Activated CD4-positive, alpha-beta T cell treated with anti-CD3 and anti-CD28 coated beads, Interleukin-10, Interleukin-2, amounts not matched to agents 100 ng/mL and 50 ng/mL, durations not matched to agents 16 hours and 8 hours (primary cell): ENCODE measurements at places on chromosomes 11 and 22.

- peak; percentile 78 for DNase-seq
Measured at GRCh38 chr11:104653407-104653806, 244.9 kb downstream of the CASP12 start.

DNA sequence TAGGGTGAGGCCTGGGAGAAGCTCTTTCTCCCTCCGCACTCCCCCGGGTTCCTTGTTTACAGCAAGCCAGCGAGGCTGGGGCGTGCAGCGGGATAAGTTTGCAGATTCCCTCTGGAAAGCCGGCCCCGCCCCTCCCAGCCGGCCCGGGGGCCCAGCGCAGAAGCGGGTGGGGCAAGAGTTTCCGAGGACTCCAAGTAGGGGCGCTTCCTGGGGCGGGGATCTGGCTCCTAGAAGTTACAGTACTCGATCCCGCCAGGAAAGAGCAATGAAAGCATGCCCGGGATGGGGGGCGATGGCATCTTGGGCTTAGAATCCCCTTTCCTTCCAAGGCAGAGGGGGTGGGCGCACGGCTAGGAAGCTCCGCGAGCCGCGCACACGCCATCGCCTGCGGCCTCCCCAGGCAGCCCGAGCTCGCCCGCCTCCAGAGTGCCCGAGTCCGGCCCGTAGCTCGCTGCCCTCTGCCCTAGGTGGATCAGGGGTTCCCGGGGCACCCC lies 385 bp downstream of the TST start:
- no peak for DNase-seq

DNA sequence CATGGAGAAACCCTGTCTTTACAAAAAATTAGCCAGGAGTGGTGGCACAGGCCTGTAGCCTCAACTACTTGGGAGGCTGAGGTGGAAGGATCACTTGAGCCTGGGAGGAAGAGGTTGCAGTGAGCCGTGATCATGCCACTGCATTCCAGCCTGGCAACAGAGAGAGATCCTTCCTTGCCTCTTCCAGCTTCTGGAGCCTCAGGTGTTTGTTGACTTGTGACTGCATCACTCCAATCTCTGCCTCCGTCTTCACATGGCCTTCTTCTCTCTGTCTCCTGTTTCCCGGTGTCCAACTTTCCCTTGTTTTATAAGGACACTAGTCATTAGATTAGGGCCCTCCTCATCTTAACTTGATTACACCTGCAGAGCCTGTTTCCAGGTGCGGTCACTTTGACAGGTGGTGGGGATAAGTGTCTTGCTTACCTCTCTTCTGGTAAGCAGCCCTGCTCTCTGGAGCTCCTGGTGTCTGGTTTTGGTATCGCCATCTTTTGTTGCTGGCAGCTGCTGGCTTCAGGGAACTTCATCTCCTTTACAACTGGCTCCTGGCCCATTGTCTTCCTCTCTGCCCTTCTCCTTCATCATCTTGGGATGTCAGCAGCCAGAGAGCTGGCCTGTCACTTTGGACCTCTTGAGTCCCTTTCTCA lies 8.2 kb upstream of the USP2 start:
- DNase-seq: peak; percentile 18

- DNase-seq: no peak
Measured at GRCh38 chr11:80525663-80526405, 1085.0 kb upstream of the TENM4 start.

DNA sequence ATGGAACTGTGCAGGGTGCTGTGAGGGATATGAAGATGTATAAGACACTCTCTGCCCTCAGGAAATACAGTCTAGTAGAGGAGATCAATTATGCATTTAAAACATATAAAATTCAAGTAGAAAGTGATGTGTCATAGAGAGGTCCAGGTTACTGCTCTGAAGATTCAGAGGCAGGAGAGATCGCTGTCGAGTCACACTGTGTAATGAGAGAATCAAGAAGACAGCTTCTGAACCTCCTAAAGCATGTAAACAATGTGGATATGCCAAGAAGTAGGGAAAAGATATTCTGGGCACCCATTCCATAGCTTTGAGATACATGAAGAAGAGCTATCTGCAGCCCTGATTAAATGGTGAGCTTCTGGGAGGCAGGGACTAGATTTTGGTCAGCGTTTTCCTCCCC lies 16.7 kb downstream of the SSH3 start:
- DNase-seq: no peak

DNA sequence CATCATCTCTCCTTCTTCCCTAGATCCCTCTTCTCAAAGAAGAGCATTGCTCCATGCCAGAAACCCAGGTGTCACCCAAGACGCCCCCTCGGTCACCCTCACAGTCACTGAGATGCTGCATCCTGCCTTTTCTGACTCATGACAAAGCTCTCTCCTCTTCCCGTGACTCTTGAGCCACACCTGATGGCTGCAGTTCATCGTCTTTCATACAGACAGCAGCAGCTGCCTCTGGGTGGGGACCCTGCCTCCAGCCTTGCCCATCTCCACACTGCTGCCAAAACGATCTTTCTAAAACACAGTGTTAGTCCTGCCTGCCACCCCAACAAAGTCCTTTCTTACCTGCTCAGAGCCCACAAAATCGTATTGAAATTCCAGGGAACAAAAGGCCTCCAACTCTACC lies 44.8 kb downstream of the BUD13 start:
- no peak for DNase-seq

DNA sequence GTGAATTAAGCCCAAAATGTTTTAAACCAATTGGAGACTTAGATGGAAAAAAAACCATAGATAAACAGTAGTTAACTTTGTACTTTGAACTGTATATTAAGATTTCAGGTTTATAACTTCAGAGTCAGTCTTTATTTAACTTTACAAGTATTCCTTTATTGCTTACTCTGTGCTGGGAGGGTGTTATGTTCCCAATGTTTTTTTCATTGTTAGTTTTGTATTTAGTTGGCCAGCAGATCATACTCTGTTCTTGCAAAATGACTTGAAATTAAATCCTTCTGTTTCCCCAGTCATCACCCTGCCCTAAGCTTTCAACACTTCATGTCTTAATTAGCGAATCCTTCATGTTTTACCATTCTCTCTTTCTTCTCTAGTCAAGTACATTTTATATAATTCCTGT lies 25.3 kb downstream of the SIK2 start:
- no peak for DNase-seq

DNA sequence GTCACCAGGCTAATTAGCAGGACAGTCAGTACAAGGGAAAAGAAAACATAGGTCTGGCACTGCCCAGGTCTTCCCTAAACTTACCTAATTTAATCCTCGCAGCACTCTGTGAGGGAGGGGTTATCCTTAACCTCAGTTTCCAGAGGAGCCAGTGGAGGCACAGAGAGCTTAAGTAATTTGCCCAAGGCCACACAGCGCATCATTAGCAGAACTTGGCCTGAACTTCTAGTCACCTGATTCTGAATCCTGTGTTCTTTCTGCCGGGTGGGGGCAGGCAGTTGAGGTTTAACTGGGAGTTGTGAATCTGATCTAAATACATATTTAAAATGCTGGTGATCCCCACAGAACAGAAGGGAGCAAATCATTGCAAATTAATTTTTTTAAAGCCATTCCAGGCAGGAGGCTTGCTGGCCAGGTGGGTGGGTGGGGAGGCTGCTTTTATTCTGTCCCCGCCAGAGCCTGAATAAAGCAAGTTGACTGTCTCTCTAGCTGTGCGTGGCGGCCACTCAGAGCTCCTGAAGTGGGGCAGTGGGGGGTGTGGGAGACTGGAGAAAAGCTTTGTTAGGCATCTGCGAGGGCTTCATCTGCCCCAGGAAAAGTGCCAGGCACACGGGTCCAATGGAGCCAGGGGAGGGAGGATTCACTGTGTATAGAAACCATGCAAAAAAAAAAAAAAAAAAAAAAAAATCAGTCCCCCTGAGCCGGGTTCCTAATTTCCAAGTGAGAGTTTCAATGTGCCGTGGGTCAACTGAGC lies 66.1 kb downstream of the NFAM1 start:
- no peak for DNase-seq

DNA sequence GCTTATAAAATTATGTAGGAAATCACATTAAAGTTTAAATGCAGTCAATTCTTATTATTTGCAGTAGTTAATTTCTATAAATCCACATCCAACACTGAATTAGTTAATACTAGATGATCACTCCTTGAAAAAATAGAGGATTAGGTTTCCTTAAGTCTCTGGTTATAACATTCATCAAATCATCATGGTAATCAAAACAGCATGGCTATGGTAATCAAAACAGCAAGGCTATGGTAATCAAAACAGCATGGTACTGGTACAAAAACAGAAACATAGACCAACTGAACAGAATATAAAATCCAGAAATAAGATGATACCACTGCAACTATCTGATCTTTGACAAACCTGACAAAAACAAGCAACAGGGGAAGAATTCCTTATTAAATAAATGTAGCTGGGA lies 814.6 kb upstream of the CCDC179 start:
- DNase-seq: no peak

GRCh38 chr11:129457321-129457720 lies 81.7 kb downstream of the BARX2 start:
- no peak for DNase-seq

- DNase-seq: no peak
Measured at GRCh38 chr11:9962722-9963121, 298.8 kb downstream of the SWAP70 start.

- DNase-seq: no peak
Measured at GRCh38 chr11:101523634-101524260, 60.1 kb downstream of the TRPC6 start.

- DNase-seq: no peak
Measured at GRCh38 chr11:9774591-9775397, 110.9 kb downstream of the SWAP70 start.

- no peak for DNase-seq
Measured at GRCh38 chr11:10696468-10697322, 3.1 kb upstream of the IRAG1 start.

DNA sequence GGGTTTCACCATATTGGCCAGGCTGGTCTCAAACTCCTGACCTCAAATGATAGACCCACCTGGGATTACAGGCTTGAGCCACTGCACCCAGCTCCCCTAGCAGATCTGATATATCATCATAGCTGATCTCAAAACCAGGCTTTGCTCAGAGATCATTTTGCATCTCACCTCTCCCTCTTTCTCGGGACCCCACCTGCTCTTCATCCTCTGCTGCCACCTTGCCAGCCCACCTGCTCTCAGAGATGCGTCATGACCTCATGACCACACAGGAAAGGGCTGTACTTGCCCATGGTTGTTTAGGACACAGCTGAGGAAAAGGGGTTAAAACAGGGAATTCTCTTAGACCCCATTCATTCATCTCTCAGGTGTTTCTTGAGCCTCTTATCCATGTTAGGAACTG lies 27.4 kb downstream of the POU2F3 start:
- DNase-seq: no peak

GRCh38 chr11:95325777-95326258 lies 94.8 kb upstream of the SESN3 start:
- DNase-seq: no peak

GRCh38 chr11:33669598-33670249 lies 30.9 kb downstream of the C11orf91 start:
- DNase-seq: no peak

- no peak for DNase-seq
Measured at GRCh38 chr11:28480406-28480805, 372.2 kb downstream of the METTL15 start.

DNA sequence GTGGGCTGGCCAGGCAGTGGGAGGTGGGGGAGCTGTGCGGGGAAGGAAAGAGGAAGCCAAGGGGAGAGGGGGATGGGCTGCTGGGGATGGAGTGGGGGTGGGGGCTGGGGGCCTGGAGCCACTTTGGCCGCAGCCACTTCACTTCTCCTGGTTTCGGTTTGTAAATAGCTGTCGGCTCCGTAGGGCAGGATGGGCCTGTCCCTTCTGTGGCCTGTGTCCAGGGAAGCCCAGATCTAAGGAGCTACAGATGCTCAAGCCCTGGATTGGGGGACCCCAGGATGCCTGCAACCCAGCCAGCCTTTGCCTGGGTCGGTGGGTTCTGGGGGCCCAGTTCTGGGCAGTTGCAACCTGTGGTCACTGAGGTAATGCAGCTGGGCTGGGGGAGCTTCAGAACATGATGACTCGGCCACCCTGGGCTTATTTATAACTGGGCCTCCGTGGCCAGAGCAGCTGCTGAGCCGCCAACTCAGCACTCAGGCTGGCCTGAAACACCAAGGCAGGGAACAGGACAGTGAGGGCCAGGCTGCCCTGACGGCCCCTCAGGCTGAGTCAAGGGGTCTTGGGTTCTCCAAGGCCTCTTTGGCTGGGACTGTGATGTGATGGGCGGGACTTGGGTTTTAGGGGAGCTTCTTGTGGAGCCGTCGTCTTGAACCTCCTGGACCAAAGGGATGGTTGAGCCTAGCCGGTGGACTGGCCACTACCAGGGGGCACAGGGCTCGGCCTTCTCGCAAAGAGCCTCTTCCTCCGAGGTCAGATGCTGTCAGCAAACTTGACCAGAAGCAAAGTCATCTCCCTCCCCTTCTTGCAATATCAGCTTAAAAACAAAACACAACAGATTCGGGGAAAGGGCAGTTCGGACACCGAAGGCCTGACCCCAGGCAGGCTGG lies 15.0 kb upstream of the SLC39A13 start:
- DNase-seq: no peak

- DNase-seq: no peak
Measured at GRCh38 chr11:69000831-69001242, 12.2 kb downstream of the MRGPRF start.

- DNase-seq: no peak
Measured at GRCh38 chr11:79102840-79103239, 338.0 kb downstream of the TENM4 start.

GRCh38 chr11:62908468-62909072 lies 12.6 kb downstream of the CHRM1 start:
- no peak for DNase-seq

- peak; percentile 45 for DNase-seq
Measured at GRCh38 chr11:128610721-128611617, 23.6 kb upstream of the ETS1 start.

DNA sequence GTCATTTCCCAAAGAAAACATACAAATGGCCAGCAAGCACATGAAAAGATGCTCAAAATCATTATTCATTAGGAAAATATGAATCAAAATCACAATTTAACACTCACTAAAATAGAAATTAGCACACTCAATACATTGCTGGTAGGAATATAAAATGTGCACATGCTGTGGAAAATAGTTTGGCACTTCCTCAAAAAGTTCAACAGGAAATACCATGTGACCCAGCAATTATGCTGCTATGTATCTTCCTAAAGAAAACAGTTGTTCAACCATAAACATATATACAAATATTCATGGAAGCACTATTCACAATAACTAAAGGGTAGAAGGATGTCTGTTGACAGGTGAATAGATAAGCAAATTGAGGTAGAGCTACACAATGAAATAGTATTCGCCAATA lies 187.3 kb upstream of the SOX6 start:
- no peak for DNase-seq

GRCh38 chr11:76649011-76649410 lies 21.5 kb downstream of the LRRC32 start:
- DNase-seq: no peak
